ENCODE measurements at places on chromosomes 7 and 10.

- DNase-seq, result no peak
Measured at GRCh38 chr10:983971-984655, 4.1 kb upstream of the GTPBP4 start.

DNA sequence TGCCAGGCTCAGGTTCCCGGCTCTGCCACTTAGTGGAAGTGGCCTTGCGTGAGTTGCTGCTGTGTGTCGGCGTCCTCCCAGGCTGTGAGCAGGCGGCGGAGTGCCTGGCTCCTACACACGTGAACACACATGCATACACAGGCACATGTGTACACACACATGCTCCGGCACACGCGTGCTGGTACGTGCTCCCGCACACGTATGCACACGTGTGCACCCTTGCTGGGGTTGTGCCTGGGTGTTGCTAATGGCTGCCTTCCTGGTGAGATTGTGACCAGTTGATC is 107.6 kb downstream of the INPP5A start:
- no peak for DNase-seq

DNA sequence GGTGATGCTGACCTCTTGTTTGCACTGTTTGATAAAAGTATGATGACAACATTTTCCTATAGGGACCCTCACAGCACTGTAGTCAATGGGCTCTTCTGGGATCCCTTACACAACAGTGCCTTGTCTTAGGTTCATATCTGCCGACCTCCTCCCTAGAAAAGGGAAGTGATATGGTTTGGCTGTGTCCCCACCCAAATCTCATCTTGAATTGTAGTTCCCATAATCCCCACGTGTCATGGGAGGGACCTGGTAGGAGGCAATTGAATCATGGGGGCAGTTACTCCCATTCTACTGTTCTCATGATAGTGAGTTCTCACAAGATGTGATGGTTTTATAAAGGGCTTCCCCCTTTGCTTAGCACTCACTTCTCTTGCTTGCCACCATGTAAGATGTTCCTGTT is 23.1 kb downstream of the ZC3HAV1 start:
- DNase-seq, result no peak

DNA sequence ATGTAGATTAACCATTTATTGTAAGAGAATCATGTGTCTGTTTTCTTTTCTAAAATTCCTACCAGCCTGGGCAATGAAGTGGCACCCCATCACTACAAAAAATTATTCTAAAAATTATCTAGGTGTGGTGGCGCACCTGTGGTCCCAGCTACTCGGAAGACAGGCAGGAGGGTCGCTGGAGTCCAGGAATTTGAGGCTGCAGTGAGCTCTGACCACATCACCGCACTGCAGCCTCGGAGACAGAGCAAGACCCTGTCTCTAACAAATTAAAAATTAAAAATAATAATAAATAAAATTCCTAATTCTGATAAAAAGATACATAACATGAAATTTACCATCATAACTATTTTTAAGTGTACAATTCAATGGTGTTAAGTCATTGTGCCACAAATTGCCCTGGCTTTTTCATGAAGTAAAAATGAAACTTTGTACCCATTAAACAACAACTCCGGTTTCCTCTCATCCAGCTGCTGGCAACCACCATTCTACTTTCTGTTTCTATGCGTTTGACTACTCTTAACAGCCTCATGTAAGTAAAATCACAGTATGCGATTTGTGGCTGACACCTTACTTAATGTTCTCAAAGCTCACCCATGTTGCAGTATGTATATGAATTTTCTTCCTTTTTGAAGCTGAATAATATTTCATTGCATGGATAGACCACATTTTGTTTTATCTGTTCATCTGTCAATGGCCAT is 20.6 kb upstream of the USP6NL start:
- no peak for DNase-seq

DNA sequence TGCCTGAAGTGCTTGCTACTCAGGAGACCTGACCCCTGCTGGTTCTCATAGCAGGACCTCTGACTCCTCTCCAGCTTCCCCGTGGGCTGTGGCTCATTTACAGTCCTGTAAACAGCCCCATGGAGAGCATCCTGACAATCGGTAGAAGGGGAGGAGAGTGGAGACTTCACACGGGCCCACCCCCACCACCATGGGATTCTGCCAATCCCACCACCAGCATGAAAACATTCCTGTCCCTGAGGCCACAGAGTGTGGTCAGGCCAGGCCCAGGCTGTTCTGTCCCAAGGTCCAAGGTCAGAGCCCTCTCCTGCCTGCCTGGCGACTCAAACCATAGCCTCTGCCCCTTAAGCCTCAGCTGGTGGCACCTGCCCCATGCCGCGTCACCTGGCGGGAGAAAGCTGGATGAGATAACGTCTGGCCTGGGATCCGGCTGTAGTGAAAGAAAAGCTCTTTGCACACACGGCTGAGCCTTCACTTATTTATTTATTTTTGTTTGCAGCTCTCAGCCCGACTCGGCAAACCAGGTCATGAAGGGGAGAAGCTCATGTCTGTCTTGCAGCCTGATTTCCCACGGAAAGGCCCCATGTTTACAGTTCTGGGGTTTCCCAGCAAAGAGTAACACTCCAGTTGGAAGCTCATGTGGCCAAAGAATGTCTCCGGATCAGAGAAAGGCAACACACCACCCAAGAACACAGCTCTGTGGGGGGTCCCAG is 293.6 kb upstream of the ZMIZ1 start:
- DNase-seq, result no peak

GRCh38 chr7:106016331-106016730 is 53.3 kb downstream of the CDHR3 start:
- DNase-seq, result no peak

Data from stimulated activated CD4-positive, alpha-beta T cell treated with anti-CD3 and anti-CD28 coated beads, Interleukin-4, amount 100 ng/mL, for 48 hours (primary cell).